ENCODE measurements at places on chromosomes 11 and 22.

DNA sequence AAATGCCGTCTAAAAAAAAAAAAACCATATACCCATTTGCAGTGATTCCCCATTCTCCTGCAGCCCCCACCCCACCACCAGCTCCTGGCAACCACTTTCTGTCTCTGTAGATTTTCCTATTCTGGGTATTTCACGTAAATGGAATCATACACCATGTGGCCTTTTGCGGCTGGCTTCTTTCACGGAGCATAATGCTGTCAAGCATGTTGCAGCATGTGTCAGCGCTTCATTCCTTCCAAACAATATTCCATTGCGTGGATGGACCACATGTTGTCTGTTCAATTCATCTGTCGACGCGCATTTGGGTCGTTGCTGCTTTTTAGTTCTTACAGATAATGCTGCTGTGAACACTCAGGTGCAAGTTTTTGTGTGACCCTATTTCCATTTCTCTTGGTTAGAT, 14.8 kb upstream of the EMID1 start:
- DNase-seq, result no peak

DNA sequence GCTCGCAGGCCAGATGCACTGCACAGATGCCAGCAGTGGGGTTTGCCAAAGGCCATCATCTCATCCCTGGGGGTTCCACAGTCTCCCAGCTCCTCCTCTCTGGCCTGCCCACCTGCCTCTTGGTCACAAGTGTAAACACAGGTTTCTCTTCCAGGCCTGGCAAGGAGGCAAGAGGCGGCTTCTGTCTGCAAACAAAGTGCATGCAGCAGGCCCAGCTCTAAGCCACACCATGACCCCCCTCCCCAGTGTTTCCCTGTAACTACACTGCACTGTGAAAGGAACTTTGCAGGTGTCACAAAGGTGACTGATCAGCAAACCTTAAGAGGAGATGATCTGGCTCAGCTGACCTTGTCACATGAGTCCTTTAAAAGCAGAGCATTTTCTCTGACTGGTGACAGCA, 26.2 kb upstream of the SHISAL1 start:
- DNase-seq, result no peak

DNA sequence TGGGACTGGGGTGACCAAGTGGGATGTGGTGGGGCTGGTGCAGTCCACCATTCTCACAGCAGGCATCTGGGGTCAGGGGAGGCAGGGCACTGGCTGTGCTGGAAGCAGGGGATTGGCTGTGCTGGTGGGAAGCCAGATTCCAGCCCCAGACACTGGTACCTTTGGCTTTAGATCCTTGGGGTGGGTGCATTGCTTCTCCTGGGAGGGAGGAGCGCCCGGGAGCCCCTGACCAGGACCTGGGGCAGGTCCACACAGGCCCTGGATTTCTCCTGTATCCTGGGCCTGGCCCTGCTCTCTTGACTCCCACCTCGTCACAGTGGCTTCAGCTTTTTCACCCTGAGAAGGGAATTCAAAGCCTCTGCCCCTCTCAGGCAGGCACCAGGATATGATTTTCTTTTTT, 38.5 kb downstream of the ST3GAL4 start:
- DNase-seq, result no peak

GRCh38 chr22:49212466-49212865, 615.2 kb downstream of the BRD1 start:
- no peak for DNase-seq

GRCh38 chr11:87114093-87114492, 76.4 kb downstream of the TMEM135 start:
- no peak for DNase-seq

- no peak for DNase-seq
Measured at GRCh38 chr11:79013509-79013908, 427.3 kb downstream of the TENM4 start.

- no peak for DNase-seq
Measured at GRCh38 chr11:73324665-73325035, 16.6 kb downstream of the ARHGEF17 start.

GRCh38 chr11:127627204-127627603, 626.6 kb upstream of the KIRREL3 start:
- no peak for DNase-seq

DNA sequence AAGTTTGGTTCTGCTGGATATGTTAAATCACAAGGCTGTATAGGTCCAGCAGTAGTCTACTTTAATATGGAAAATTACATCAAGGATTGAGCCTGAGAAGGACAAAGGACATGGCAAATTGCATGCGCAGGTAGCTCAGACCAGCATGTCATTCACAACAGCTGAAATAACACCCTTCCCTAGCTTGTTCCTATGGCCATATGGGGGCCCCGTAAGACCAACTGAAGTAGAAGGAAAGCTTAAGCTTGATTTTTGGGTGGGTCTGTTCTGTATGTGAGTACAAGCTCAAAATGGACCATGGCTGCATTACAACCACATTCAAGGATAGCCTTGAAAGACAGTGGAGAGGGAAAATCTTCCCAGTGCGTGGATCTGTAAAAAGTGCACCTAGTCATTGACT, 20.6 kb upstream of the PDE3B start:
- DNase-seq, result no peak

DNA sequence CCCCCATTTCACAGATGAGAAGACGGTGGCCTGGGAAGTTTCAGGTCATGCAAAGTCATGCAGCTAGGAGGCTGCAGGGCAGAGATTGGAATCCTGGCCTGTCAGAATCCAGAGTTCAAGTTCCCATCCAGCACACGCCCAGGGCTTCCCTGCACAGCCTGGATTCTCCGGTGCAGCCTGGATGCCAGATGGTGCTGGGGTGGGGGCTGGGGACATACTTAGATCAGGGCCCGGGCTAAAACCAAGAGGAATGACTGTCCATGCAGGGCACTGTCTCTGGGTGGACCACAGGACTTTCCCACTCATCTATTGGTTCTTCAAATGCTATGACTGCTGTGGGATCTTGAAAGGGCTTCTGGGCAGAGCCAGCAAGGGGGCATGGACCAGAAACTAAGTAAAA, 24.6 kb downstream of the LMO1 start:
- no peak for DNase-seq

DNA sequence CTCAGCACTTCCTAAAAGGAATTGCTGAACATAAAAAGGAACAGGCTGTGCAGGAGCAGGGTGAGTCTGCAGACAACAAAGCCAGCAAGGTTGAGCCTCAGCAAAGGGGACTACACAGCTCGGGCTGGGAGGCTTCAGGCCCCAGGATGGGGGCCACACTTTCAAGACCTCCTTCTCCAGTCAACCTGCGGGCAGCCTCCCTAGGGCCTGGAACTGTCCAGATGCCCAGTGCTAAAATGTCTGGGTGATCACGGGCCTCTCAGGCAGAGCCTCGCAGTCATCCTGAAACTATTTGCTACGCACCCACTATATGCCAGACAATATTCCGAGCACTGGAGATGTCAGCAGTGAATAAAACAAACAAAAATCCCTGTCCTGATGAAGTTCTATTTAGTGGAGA, 3.9 kb upstream of the NEFH start:
- no peak for DNase-seq

GRCh38 chr11:7462706-7463105, 22.6 kb upstream of the OLFML1 start:
- no peak for DNase-seq

- no peak for DNase-seq
Measured at GRCh38 chr22:33051960-33052839, 6.0 kb downstream of the SYN3 start.

- no peak for DNase-seq
Measured at GRCh38 chr22:26887456-26887855, 230.1 kb downstream of the MIAT start.

- DNase-seq, result no peak
Measured at GRCh38 chr11:61460474-61460881, 30.6 kb downstream of the SDHAF2 start.

DNA sequence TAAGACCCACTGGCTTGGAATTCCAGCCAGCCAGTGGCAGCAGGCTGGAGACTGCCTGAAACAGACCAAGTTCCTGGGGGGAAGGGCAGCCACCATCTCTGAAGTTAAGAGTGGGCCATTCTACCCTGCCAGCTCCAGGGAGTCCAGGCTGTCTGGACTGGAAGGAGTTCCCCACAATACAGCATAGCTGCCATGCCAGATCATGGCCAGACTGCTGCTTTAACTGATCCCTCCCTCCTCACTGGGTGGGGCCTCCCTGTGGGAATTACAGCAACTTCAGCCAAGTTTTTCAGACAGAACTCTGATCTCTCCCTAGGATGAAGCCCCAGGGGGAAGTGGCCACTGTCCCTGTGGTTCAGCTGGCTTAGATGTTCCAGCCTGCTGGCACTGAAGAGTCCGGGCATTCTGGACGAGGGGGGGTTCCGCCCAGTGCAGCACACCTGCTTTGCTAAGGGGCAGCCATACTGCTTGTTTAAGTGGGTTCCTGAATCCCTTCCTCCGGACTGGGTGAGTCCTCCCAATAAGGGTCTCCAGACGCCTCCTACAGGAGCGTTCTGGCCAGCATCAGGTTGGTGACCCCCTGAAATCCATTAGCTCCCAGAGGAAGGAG, 455.4 kb downstream of the DLG2 start:
- DNase-seq, result no peak

- no peak for DNase-seq
Measured at GRCh38 chr11:17922416-17922788, 90.4 kb downstream of the SERGEF start.

GRCh38 chr11:118086913-118087768, at the start of gene SMIM35:
Gene SMIM35, minus strand, starts transcription at chr11:118086963. Its CDS starts 206 bp downstream, at chr11:118086757.
- no peak for DNase-seq
